Stomach (tissue), 19 donors: ENCODE measurements at places on chromosomes 6 and 20.

- DNase-seq, result no peak
These were observed 220.0 kb upstream of the SPTLC3 start for GRCh38 chr20:12788632-12789299.

DNA sequence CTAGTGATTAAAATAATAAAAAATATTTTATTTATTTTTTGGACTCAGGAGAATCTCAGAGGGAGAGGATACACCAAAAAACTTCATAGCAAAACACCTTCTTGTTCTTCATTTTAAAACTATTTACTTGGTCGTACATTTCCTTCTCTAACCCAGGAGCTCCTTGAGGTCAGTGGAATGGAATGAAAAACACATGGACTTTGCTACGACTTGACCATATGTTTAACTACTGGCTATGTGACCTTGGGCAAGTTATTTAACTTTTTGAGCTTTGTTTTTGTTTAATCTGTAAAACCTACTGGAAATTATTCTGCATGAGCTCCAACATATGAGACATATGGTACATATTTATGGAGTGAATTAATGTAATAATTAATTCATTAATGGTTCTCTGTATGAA lies 1005.5 kb upstream of the CITED2 start:
- DNase-seq, result no peak

- no peak for DNase-seq
These were observed 182.8 kb downstream of the ZDHHC14 start for GRCh38 chr6:157563611-157564284.

- peak; percentile 11 for DNase-seq
These were observed 1.8 kb upstream of the FBXO30 start for GRCh38 chr6:145816392-145816791.

DNA sequence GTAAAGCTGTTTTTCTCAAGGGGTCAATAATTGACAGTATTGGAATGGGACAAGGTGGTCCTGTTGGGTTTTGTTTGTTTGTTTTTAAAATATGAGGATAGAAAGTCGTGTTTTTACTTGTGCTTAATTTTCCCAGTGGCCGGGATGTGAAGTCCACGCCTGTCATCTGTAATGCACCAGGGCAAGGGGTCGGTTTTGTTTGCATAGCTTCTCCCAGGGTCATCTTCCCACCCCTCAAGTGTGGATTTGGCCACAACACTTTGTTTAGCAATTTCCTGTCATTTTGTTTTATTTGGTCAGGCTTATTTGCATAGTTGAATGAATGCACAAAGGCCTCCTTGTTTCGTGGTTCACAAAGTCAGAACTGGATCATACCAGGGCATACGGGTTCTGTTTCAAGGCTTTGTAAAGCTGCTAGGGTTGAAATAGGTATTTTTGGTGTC lies 29.8 kb downstream of the SYNJ2 start:
- no peak for DNase-seq

DNA sequence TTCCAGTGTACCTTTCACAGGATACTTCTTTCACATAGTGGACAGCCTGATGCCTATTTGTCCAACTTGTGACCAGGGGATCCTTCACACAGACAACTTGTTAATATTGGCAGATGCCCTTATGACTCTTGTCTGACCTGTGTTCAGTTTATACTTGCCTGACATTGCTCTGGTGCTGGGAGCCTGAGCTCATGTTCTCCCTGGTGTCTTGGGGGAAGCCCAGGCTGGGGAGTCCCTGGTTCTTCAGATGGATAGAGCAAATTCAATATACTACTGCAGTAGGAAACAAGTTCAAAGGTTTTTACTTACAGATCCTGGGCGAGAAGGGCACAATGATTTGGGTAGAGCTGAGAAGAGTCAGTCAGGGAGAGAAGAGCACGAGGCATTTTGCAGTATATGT lies 76.1 kb downstream of the NKAIN2 start:
- DNase-seq, result no peak

GRCh38 chr20:49656304-49656703 lies 57.4 kb downstream of the B4GALT5 start:
- no peak for DNase-seq

GRCh38 chr20:62571669-62572344 lies 70.5 kb upstream of the SLCO4A1 start:
- DNase-seq, result no peak

- DNase-seq, result no peak
These were observed 64.1 kb upstream of the TBC1D7 start for GRCh38 chr6:13392462-13392861.
